ENCODE measurements at places on chromosomes 11 and 22. TPM values are rescaled to one million over a fixed set of nuclear protein-coding genes. Genes with fewer than 3 reads are reported as not detected.

AIFM3 gene
- total RNA-seq: 4.5 TPM

MUC5AC gene
- total RNA-seq: 2.7 TPM

CCDC73 gene
- total RNA-seq: 0.04 TPM

LINC01488 gene
- total RNA-seq: not detected

OR52A1 gene
- total RNA-seq: not detected

ACER3 gene
- 20.9 TPM for total RNA-seq

RBMXL2 gene
- not detected for total RNA-seq

MEI1 gene
- 0.21 TPM for total RNA-seq

SCGB2A2 gene
- total RNA-seq: not detected

SNX32 gene
- total RNA-seq: not detected

RAB3IL1 gene
- 15.7 TPM for total RNA-seq

HEPHL1 gene
- total RNA-seq: not detected

HPX gene
- 0.83 TPM for total RNA-seq

TMEM132A gene
- 149 TPM for total RNA-seq

DDI1 gene
- total RNA-seq: not detected

SLC1A2 gene
- 0.32 TPM for total RNA-seq

BSCL2 gene
- total RNA-seq: 86.5 TPM

DCHS1 gene
- 0.13 TPM for total RNA-seq

MS4A18 gene
- not detected for total RNA-seq

PKDREJ gene
- not detected for total RNA-seq

ESRRA gene
- total RNA-seq: 61.7 TPM

MS4A12 gene
- not detected for total RNA-seq

B4GALNT4 gene
- 13.3 TPM for total RNA-seq

HBG1 gene
- not detected for total RNA-seq

ACTN3 gene
- total RNA-seq: not detected

NXPE4 gene
- not detected for total RNA-seq

PITPNM1 gene
- 34.1 TPM for total RNA-seq

OR51I1 gene
- total RNA-seq: not detected

KRTAP5-7 gene
- not detected for total RNA-seq

FERMT3 gene
- total RNA-seq: 1.2 TPM

PGGHG gene
- total RNA-seq: 13.4 TPM

RFPL2 gene
- not detected for total RNA-seq

SYT8 gene
- total RNA-seq: 0.41 TPM

PIWIL4 gene
- total RNA-seq: 0.20 TPM

OR5P2 gene
- total RNA-seq: not detected

ROBO4 gene
- total RNA-seq: not detected

GRIK4 gene
- not detected for total RNA-seq

PLEKHA7 gene
- 37.2 TPM for total RNA-seq

CRACR2B gene
- 4.7 TPM for total RNA-seq

OR5A1 gene
- total RNA-seq: not detected

SPA17 gene
- total RNA-seq: 15.7 TPM

TYR gene
- total RNA-seq: not detected

GSTT2B gene
- 0.40 TPM for total RNA-seq

SLC25A18 gene
- 0.11 TPM for total RNA-seq

RFPL1 gene
- total RNA-seq: not detected

SIAE gene
- total RNA-seq: 13.1 TPM

MFRP gene
- total RNA-seq: not detected

SPTBN2 gene
- 9.3 TPM for total RNA-seq

TTLL1 gene
- total RNA-seq: 2.6 TPM

HSPB2 gene
- not detected for total RNA-seq

B3GAT1 gene
- not detected for total RNA-seq

ZNF280B gene
- 1.5 TPM for total RNA-seq

NAV2 gene
- 27.5 TPM for total RNA-seq

P2RX3 gene
- 0.31 TPM for total RNA-seq

MRGPRD gene
- not detected for total RNA-seq
